ENCODE measurements at places on chromosomes 2 and 18.

DNA sequence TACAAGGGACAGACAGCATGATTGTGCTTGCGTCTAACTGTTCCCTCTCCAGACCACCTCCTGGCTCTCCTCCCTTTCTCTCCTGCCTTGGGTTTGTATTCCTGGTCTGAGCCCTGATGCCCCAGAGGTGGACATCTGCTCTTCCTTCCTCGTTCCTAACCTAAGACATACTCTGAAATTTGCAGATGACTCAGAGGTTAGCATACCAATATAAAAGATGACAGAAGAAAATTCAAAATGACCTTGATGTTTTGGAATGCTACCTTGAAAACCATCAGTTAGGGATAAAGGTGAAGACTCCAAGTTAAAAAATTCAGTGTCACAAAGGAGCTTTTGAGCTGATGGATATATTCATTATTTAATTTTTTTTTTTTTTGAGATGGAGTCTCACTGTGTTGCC is 12.9 kb downstream of the SMYD1 start:
- no peak overlapping the region for H3K27ac ChIP-seq
- peaks cover 6% of the 10 kb centered on the region for H3K4me1 ChIP-seq
- no peak for DNase-seq
- no peak overlapping the region for H3K4me3 ChIP-seq
- no peaks in the 10 kb centered on the region for H3K36me3 ChIP-seq

GRCh38 chr2:134493797-134494196 is 225.0 kb downstream of the TMEM163 start:
- H3K27me3 ChIP-seq = peaks cover 42% of the 10 kb centered on the region
- no peak overlapping the region for H3K27ac ChIP-seq
- no peak for DNase-seq
- no peaks in the 10 kb centered on the region for H3K36me3 ChIP-seq

DNA sequence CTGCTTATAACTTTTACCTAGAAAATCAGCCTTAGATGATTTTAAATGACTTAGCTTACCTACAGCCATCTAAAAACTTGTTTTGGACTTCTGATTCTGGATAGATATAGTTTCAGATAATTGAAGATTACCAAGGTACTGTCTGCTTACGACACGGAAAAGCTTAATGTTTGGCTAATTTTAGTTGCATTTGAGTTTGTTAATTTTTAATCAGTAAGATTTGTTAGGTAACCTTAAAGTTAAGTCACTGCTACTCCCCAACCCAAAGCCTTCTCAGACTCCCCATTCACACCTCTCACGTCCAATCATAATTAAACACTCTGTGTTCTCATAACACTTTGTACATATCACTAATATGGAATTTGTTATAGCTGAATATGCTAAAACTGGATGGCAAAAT is 190.6 kb upstream of the VWC2L start:
- H3K27ac ChIP-seq = no peak overlapping the region
- no peaks in the 10 kb centered on the region for H3K36me3 ChIP-seq
- DNase-seq = no peak

DNA sequence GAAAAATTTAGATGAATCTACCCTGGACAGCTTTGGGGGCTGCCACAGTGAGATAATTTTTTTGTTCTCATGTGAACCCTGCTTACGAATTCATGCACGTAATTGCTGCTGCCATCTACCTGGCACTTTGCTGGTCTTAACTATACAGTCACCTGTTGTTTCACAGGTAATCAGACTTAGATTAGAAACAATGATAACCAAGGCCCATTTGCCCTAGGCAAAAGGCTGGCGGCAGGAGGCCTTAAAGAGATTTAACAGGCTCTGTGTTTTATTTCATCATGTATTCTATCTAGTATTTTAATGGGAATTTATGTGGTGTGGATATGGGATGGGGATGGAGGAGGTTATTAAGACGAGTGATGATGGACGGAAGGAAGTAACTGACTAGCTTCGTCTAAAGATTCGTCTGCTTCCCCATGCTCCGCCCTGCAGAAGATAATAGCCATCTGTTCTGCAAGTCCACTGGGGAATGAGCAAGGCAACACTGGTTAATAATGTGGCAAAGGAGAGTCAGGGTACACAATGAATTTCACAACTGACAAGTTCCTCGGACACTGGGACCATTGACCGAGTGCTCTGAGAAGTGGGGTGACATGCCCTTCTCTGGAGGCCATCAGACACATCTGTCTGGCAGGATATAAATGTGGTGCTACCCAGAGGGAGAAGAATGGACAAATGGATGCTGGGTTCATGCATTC is 291.8 kb upstream of the TNP1 start:
- H3K4me3 ChIP-seq = no peak overlapping the region
- H3K27me3 ChIP-seq = no peaks in the 10 kb centered on the region
- DNase-seq = no peak
- peak overlapping the region; percentile 32 for H3K27ac ChIP-seq
- peaks cover 24% of the 10 kb centered on the region for H3K4me1 ChIP-seq

DNA sequence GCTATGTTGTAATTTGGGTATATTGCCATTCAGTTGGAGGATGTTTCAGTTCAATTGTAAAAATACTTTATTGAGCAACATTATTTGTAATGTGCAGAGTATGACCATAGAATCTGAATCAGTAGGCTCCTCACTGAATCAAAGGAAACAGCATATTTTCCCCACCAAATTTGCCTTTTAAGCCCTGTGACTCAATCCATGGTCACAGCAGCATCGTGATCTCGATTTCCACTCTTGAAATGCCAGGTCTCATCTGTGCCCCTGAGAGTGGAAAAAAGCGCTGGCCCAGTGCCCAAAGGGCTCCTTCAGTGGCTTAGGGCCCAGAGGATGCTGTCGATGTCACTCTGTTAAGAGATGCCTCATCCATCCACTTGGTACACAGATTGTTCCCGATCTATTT is 57.5 kb downstream of the FHOD3 start:
- H3K36me3 ChIP-seq = no peaks in the 10 kb centered on the region
- H3K27ac ChIP-seq = no peak overlapping the region
- no peak overlapping the region for H3K4me3 ChIP-seq

GRCh38 chr18:44246001-44246400 is 434.7 kb upstream of the SETBP1 start:
- no peak overlapping the region for H3K27ac ChIP-seq
- H3K4me1 ChIP-seq = no peaks in the 10 kb centered on the region
- no peaks in the 10 kb centered on the region for H3K36me3 ChIP-seq
- H3K4me3 ChIP-seq = no peak overlapping the region
- no peak for DNase-seq

DNA sequence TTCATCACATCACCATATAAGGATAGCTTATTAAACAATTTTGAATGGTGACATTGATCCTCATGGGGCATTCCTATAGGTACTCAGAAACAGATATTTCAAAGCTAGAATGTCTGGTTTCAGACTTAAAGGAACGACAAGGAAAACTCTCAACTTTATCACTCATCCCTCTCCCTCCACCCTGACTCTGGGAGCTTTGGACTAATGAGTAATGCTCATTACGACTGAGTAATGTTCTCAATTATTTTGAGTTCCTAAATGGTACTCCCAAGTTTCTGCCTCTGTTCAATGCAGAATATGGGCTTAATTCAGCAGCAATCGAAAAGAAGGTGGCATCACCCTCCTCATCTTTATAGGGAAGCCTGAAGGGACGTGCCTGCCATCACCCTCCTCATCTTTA is 43.4 kb downstream of the RFX8 start:
- H3K36me3 ChIP-seq = no peaks in the 10 kb centered on the region
- no peak overlapping the region for H3K4me3 ChIP-seq
- H3K27ac ChIP-seq = no peak overlapping the region
- no peaks in the 10 kb centered on the region for H3K27me3 ChIP-seq
- H3K4me1 ChIP-seq = peaks cover 29% of the 10 kb centered on the region

DNA sequence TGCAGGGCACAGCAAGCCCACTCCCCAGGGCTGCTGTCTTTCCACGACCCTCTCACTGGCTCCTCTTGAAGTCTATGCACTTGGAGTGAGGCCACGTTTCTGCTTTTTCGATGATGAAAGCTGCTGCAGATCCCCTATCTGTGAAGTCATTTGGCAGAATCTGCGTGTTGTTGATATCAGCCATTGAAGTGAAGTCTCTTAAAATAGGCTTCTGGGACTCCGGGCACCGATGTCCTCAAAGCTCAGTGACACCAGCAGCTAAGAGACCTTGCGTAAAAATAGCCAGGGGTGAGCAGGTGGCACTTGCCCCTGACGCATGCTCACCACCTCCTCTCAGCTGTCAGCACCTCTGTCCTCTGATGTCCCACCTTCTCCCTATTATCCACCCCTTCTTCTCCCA is 89.4 kb upstream of the FHL2 start:
- DNase-seq = no peak
- H3K4me3 ChIP-seq = no peak overlapping the region
- H3K36me3 ChIP-seq = peaks cover 4% of the 10 kb centered on the region
- H3K4me1 ChIP-seq = no peaks in the 10 kb centered on the region
- peaks cover 27% of the 10 kb centered on the region for H3K27me3 ChIP-seq
- H3K27ac ChIP-seq = no peak overlapping the region

DNA sequence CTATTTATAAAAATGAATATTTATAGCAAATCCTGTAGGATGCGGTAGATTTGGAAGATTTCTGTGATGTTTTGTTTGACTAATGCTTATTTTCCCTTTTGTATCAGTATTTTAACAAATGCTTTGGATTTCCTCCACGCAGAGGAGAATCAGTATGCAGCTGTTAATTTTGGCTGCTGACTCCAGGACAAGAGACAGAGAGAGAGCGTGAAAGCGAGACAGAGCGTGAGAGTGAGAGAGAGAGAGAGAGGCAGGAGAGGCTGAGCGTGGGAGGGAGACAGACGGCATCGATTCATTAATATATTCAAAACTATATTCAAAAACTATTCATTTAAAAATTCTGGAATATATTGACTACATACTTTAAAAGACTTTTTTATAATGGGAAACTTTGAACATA is 62.5 kb downstream of the RRM2 start:
- H3K4me3 ChIP-seq = no peak overlapping the region
- no peaks in the 10 kb centered on the region for H3K27me3 ChIP-seq
- no peak overlapping the region for H3K27ac ChIP-seq

DNA sequence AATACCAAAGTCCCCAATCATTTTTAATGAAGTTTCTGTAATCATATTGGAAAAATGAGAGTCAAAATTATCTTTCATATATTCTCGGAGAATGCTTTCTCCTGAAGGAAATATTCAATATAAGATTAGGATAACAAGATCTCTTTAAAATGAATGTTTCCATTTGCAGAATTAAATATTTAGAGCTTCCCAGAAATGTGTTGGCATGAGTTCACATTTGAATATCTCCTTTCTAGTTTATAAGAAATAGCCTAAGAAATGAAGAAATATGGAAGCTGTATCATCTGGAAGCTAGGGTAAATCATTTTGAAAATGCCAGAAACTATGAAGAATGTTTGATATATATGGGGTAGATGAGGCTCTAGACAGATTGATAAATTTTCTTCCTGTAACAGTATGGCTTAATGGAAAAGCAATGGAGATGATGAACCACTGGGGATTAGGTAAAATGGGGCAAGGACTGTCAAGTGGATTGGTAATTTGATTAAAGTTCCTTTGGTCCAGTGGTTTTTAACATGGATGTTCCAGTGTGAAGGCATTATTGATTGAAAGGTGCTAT is 184.6 kb upstream of the ZNF804A start:
- H3K4me1 ChIP-seq = peaks cover 2% of the 10 kb centered on the region
- H3K27ac ChIP-seq = no peak overlapping the region
- H3K36me3 ChIP-seq = no peaks in the 10 kb centered on the region

- DNase-seq = no peak
- H3K4me3 ChIP-seq = no peak overlapping the region
- peaks cover 15% of the 10 kb centered on the region for H3K36me3 ChIP-seq
Measured at GRCh38 chr18:8107426-8107825, 501.8 kb upstream of the RAB12 start.

GRCh38 chr18:46060359-46060841 is 11.7 kb downstream of the PSTPIP2 start:
- no peak for DNase-seq
- no peaks in the 10 kb centered on the region for H3K27me3 ChIP-seq

GRCh38 chr2:191521608-191522208 is 156.2 kb upstream of the NABP1 start:
- H3K4me3 ChIP-seq = no peak overlapping the region
- no peak overlapping the region for H3K27ac ChIP-seq
- H3K4me1 ChIP-seq = peaks cover 2% of the 10 kb centered on the region
- no peaks in the 10 kb centered on the region for H3K36me3 ChIP-seq
- H3K27me3 ChIP-seq = no peaks in the 10 kb centered on the region

DNA sequence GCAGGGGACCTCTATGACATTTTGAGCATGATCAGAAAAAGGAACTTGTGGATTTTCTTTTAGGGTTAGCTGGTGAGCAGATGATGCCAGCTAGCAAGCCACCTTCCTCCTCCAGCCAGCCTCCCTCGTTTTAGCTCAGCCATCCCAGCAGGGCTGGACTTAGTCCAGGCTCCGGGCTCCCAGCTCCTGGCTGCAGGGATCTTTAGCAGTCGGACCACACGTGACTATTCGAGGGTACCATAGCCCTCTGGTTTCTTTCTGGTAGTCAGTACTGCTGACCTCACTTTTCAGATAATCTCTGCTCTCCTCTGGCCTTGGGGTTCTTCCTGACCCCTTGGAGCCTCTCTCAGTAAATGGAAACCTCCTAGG is 31.8 kb downstream of the NCK2 start:
- no peak overlapping the region for H3K27ac ChIP-seq
- no peak for DNase-seq
- H3K4me1 ChIP-seq = peaks cover 52% of the 10 kb centered on the region
- H3K36me3 ChIP-seq = no peaks in the 10 kb centered on the region

- H3K27ac ChIP-seq = no peak overlapping the region
- no peak for DNase-seq
Measured at GRCh38 chr2:65231121-65231520, 3.5 kb downstream of the ACTR2 start.

DNA sequence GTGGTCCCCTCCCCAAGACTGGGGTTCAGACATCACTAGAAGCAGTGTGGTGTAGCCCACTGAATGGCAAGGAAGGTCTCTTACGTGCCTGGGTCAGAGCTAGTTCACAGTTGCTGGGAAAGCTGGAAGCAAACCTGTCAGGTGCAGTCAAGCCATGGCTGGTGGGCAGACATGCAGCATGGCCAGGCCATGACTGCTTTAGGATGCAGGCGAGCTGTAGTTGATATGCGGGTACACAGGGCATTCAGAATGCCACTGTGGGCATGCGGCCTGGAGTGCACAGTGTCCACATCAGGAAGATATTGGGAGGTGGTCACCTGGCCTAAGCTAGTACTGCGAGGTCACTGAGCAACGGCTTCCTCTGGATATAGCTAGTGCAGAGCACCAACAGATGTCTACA is 11.8 kb upstream of the SLC9A4 start:
- peaks cover 51% of the 10 kb centered on the region for H3K27me3 ChIP-seq
- H3K4me3 ChIP-seq = no peak overlapping the region
- H3K27ac ChIP-seq = no peak overlapping the region
- H3K4me1 ChIP-seq = no peaks in the 10 kb centered on the region
- no peak for DNase-seq

- H3K4me3 ChIP-seq = no peak overlapping the region
- H3K27ac ChIP-seq = no peak overlapping the region
- H3K4me1 ChIP-seq = no peaks in the 10 kb centered on the region
- no peak for DNase-seq
Measured at GRCh38 chr2:240170883-240171282, 30.4 kb upstream of the OTOS start.

- no peak overlapping the region for H3K27ac ChIP-seq
- peak; percentile 19 for DNase-seq
- H3K36me3 ChIP-seq = no peaks in the 10 kb centered on the region
- H3K4me1 ChIP-seq = no peaks in the 10 kb centered on the region
Measured at GRCh38 chr2:110886826-110887573, 154.6 kb downstream of the ACOXL start.

All from mesothelial cell of epicardium (in vitro differentiated cells).